EL (cell line): ENCODE measurements at places on chromosomes 4 and X.

- DNase-seq, result no peak
Measured at GRCh38 chr4:27364509-27364908, 503.9 kb downstream of the STIM2 start.

DNA sequence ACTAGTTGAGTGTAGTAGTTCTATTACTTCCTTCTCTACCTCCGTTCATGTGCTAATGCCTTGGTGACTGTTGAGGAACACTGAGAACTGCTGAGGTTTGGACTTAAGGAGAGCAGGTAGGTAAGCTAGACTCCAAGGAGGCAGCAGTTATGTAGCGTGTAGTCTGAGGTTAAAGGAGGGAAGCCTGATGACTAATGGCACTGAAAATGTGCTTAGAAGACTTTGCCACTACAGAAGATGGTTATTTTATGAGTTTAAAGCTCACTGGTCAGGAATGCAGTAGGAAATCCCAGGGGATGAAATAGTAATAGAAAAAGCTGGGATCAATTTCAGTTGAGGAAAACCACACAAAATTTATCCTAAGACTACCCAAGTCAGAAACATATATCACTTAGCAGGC is 1077.3 kb downstream of the RAPGEF2 start:
- no peak for DNase-seq

GRCh38 chrX:154426916-154427770 is 1.3 kb upstream of the ATP6AP1 start:
- no peak for DNase-seq

- peak; percentile 1 for DNase-seq
Measured at GRCh38 chrX:85111347-85111746, 107.7 kb downstream of the APOOL start.

DNA sequence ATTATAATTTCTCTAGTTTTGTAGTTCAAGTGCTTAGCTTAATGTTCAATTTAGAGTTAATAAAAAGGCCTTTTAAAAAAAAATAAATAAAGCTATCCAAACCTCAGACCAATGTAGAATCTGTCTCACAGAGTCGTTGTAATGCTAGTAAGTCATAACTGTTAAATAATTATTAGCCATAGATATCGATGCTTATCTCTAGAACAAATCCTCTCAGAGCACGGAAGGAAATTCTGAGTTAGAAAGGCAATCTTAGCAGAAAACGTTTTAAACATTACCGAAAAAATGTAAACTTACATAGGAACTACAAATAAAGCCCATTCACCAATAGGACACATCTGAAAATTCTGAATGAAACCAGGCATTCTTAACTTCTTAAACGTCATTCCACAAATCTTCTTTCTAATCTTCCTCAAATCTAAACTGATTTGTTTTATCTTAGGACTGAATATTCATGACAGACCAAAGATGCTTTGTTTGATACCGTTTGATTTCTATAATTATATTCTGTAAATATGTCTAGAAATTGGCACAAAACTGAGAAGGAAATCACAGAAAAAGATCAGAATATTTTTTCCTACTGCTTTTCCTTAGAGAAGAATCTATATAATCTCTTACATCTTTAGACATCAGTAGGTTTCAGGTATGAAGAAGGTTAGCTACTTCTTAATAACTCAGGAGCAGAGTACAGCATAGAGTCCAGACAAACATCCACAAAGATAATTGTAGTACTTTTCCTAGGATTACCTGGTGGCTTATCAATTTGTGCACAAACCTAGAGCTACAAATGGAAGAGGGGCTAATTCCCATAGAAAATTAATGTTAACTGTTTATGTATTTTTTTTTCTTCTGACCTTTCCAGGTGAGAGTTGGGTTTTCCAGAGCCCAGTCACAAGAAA is 140.7 kb downstream of the BTC start:
- DNase-seq, result no peak

- no peak for DNase-seq
Measured at GRCh38 chr4:68416591-68416990, 30.7 kb upstream of the TMPRSS11E start.

- no peak for DNase-seq
Measured at GRCh38 chrX:11097933-11098332, 13.2 kb upstream of the HCCS start.

- peak; percentile 57 for DNase-seq
Measured at GRCh38 chrX:2370456-2370855, 130.3 kb downstream of the DHRSX start.

GRCh38 chrX:54891573-54891972 is 29.1 kb upstream of the TRO start:
- DNase-seq, result peak; percentile 18
